ENCODE measurements at places on chromosomes 12 and 14.
A peak's percentile ranks its signal among the peaks of the same experiment; 100 is the strongest.

DNA sequence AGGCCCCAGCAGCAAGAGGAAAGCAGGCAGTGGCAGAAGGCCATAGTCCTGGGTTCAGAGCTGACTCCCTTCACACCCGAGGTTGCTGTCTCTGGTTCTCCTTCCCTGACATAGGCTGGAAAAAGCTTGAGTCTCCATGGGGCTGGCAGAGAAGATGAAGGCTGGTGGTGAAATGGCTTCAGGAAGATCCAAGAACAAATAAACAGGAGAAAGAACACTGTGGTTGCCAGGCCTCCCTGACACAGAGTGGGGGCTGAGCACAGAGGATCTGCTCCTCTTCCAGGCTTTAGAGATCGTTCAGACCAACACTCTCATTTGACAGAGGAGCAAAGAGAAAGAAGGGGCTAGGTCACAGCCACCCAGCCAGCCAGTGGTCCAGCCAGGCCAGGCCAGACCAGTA, 14.3 kb downstream of the HDAC7 start:
- DNase-seq: no peak

- no peak for DNase-seq
These were observed 34.6 kb downstream of the ANKRD9 start for GRCh38 chr14:102474934-102475333.

DNA sequence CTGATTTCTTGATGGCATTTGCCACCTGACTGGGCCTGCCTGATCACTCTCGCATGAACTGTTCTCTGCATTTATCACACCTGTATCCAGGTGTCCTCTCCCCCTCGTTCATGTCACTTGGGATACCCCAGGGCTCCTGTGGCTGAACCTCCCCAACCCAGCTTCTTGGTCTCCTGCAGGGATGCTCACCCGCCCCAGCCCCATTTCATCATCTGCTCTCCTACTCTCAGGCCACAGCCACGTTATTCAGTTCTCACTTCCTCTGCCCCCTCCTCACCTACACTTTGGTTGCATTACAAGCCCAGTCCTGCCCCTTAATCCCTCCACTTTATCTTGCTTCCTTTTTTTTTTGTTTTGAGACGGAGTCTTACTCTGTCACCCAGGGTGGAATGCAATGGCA, 35.5 kb downstream of the TMBIM6 start:
- DNase-seq: no peak

- DNase-seq: peak; percentile 64
These were observed 11.8 kb upstream of the POLR3B start for GRCh38 chr12:106345746-106346145.

GRCh38 chr12:98998697-98999299, 353.7 kb downstream of the APAF1 start:
- peak; percentile 40 for DNase-seq

DNA sequence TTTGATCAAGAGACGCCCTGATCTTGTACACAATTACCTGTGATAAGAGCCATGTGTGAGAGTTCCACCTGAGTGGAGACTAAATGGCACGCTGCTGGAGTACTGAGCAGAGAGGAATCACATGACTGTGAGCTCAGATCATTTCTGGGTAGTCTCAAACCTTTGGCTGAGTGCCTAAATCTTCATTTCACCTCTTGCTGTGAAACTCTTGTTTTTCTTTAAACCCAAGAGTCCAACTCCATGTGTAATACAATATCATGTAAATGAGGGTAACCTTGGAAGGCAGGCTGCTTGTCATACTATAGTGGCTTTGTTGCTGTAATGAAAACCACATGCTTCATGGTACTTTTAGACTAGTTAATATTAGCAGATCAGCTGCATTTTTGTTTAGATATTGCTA, 156.9 kb downstream of the CAND1 start:
- peak; percentile 68 for DNase-seq

- no peak for DNase-seq
These were observed 3.2 kb downstream of the KRT86 start for GRCh38 chr12:52277486-52278245.

GRCh38 chr14:77926942-77927341, 127.0 kb downstream of the ADCK1 start:
- DNase-seq: no peak

- DNase-seq: no peak
These were observed 12.0 kb upstream of the PCNX4 start for GRCh38 chr14:60079723-60080122.

- no peak for DNase-seq
These were observed 18.8 kb upstream of the BEGAIN start for GRCh38 chr14:100605706-100606686.

- peak; percentile 48 for DNase-seq
These were observed 1.8 kb downstream of the MARCHF9 start for GRCh38 chr12:57756406-57757341.

DNA sequence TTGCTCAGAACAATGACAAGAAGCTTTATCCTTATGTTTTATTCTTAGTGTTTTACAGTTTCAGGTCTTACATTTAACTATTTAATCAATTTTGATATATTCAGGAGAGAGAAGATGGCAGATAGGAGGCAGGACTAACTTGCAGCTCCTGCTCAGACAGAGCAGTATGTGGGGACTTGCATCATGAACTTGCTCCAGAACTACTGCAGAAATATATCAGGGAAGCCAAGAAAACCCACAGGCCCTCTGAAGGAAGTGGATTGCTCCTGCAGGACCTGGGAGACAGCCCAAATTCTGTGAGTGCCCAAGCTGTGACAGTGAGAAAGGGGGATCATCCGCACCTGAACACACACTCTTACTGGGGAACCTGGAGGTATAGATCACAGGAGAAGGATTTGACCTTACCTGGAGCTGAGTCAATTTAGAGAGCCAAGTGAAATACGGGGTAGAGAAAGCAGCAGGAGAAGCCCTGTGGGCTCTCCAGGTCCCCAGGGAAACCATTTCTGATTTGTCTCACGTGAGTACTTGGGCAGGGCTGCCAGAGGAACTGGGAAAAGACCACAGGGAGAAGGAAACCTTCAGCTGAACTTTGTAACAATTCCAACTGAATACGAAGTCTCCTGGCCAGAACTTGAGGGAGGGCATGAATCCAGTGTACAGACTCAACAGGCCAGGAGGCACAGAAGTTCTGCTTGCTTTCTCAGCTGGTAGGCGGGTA, 28.9 kb upstream of the TSPAN8 start:
- DNase-seq: no peak

GRCh38 chr14:89196545-89196944, 220.5 kb downstream of the FOXN3 start:
- no peak for DNase-seq

GRCh38 chr14:28294834-28295440, 471.6 kb upstream of the FOXG1 start:
- no peak for DNase-seq

- no peak for DNase-seq
These were observed 18.9 kb downstream of the BICD1 start for GRCh38 chr12:32125455-32126084.

DNA sequence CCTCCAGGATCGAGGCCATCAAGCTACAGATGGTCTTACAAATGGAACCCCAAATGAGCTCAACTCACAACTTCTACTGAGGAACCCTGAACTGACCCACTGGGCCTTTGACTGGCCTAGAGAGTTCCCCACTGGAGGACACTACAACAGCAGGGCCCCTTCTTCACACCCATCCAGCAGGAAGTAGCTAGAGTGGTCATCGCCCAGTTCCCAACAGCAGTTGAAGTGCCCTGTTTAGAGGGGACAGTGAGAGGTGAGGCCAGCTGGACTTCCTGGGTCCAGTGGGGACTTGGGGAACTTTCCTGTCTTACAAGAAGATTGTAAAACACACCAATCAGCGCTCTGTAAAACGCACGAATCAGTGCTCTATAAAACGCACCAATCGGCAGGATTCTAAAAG, 247.9 kb upstream of the BTG1 start:
- DNase-seq: no peak

- DNase-seq: no peak
These were observed 139.5 kb upstream of the OTX2 start for GRCh38 chr14:56949828-56950227.

DNA sequence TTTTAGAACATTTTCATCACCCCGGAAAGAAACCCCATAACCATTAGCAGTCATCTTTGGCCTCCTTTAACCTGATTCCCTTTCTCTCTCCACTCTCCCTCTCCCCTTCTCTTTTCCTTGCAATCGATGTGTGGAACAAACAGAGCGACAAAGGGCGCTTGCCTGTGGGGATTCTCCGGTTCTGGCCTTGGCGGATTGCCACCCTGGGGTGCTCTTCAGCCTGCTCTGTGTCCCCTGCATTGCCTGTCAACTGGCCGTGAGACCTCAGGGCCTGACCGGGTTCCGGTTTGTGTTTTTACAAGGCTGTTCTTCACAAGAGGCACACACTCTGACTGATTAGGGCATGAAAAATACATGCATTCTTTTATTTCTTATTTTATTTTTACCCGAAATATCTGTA, 27.8 kb downstream of the LRTM2 start:
- DNase-seq: no peak

DNA sequence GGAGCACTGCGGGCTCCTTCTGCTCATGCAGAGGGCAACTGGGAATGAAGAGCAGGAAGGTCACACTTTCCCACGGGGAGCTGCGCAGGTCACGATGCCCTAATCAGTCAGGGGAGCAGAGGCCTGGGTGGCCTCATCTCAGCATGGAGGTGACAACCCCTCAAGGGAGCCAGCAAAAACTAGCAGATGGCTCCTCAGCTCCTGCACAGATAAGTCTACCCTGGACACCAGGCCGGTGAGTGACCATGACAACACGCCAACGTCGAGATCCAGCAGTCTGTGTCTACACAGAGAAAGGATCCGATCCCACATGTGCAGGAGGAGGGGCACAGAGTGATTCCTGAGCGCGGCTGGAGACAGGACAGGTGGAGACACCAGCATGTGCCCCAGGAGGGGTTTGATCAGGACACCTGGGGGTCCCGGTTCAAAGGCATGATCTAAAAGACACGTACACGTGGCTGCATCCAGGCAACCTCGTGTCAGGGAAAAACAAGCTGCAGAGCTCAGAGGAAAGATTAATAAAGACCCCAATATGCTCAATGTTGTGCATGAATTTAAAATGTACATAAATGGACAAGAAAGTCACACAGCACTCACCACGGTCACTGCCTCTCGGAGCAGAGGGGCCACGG, 153.7 kb upstream of the SFSWAP start:
- DNase-seq: no peak

DNA sequence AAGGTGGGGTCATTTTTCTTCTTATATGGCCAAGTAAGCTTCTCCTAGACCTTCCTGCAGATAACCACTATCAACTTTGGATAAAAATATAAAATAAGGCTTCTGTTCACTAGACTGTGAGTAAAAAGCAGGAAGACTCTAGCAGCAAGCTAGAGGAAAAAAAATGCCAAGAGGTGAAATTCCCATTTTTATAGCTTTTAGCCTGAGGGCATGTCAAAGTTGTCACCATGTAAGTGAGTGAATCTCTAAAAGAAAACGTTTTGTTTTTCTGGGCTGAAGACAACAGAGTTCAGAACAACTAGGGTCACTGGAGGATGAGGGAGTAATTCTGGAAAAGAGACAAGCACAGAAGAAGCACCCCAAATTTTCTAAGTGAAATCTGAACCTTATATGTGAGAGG, 143.9 kb upstream of the DIO3 start:
- no peak for DNase-seq

- no peak for DNase-seq
These were observed 316.0 kb downstream of the CCDC91 start for GRCh38 chr12:28506271-28506670.

GRCh38 chr12:109710205-109710746, 3.3 kb upstream of the FAM222A start:
- DNase-seq: no peak

DNA sequence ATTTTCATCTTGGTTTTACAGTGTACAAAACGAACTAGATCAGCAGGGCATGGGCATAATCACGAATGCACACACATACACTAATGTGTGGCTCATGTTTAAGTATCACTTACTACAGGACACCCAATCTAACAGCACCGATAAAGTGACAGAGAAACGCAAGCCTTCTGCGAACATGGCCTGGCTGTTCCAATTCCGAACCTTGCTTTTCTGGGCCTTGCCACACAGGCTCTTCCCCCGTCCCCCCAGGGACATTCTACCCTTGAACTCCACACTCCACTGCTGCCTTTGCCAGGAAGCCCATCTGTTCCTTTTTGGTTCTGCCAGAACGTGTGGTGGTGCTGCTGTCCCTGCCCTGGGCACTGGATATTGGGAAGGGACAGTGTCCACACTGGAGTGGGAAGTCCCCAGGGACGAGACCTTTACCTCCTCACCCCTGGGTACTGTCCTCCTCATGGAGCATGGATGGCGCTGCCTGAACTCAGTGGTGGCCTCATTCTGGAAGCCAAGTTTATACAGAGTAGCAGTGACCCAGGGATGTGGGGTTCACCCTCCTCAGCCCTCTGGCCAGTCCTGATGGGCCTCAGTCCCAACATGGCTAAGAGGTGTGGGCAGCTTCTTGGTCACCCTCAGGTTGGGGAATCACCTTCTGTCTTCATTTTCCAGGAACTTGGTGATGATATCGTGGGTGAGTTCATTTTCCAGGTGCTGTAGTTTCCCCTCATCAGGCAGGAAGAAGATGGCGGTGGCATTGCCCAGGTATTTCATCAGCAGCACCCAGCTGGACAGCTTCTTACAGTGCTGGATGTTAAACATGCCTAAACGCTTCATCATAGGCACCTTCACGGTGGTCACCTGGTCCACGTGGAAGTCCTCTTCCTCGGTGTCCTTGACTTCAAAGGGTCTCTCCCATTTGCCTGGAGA, 7.9 kb downstream of the SERPINA1 start:
- no peak for DNase-seq

DNA sequence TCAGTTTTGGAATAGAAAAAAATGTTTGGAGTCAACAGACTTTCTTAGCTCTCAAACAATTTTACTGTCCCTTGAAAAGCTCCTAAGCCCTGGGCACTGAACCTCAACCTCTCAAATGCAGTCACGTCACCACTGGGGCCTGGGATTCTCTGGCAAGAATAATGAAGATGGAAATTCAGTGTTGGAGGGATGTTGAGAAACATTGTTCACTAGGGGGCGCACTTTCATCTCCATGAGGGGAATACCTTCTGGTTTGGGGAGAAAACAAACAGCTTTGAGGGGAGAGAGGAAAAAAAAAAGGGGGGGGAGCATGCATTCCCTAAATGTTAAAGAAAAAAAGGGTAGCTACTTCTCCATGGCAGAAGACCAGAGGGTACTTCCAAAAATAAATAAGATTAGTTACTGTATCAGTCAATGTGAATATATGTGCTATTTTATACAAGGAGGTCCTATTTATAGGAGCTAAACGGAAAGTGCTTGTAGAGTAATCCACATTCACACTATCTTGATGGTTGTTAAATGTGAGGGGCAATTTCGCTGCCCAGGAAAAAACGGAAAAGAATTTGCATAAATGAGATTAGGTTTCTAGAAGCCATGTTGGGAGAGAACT, 5.8 kb upstream of the TBPL2 start:
- DNase-seq: peak; percentile 79

All from COR-L47 (cell line).